Urothelium cell line (cell line): ENCODE measurements at places on chromosomes 5 and 9.

DNA sequence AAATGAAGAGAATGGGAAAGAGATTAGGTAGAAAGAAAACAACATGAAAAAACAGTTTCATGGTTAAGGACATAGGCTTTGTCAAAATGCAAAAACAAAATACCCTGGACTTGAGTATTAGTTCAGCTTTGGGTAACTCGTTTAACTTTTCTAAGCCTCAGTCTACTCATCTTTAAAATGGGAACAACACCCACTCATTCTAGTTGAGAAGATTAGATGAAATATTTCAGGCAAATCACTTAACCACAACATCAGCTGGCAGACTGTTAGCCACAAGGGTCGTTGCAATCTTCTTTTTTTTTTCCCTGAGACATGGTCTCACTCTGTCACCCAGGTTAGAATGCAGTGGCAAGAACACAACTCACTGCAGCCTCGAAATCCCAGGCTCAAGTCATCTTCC, 185.6 kb downstream of the DCP2 start:
- no peak for DNase-seq

GRCh38 chr5:135344349-135344748, 54.7 kb downstream of the MACROH2A1 start:
- DNase-seq = no peak

GRCh38 chr5:163410505-163410904, 26.9 kb upstream of the CCNG1 start:
- no peak for DNase-seq

DNA sequence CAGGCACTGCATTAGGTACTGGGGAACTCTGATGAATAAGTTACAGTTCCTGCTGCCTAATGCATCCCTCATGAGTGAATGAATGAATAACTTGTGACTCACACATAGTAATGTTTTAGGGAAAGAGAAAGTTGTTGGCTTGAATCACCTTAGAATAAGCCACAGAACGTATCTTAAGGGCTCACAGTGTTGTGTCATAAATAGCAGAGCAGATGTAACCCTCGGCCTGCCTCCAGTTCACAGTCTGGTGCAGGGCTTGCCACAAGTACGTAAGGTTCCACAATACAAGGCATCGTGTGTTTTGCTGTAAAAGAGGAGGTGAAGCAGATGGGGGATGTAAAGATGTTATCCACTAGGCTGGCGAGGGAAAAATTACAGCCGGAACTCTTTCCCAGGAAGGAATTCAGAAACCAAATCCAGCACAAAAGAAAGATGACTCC, 218.7 kb downstream of the TRPM3 start:
- DNase-seq = peak; percentile 77
